ENCODE measurements at places on chromosomes 12 and 14. TPM values are rescaled to one million over a fixed set of nuclear protein-coding genes. Genes with fewer than 3 reads are reported as not detected.

DNA sequence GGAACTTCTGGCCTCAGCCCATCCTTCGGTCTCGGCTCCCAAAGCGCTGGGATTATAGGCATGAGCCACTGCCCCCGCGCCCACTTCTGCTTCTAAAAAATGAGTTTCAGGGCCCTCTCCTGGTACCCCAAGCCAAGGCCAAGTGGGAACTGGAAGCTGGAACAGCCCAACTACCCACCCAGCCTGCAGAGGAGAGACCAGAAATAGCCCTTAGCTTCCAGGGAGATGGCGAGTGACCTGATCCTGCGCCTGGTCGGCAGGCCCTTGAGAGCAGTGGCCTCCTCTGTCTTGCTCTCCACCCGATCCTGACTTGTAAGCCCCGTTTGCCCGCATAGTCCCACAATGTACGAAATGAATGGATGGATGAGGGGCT is 31.2 kb upstream of the PLEKHG6 start:
- H3K27me3 ChIP-seq, result no peaks in the 10 kb centered on the region
- no peak for DNase-seq
- no peaks in the 10 kb centered on the region for H3K36me3 ChIP-seq
- H3K27ac ChIP-seq, result peak overlapping the region; percentile 92
- peak overlapping the region; percentile 61 for H3K4me3 ChIP-seq

DNA sequence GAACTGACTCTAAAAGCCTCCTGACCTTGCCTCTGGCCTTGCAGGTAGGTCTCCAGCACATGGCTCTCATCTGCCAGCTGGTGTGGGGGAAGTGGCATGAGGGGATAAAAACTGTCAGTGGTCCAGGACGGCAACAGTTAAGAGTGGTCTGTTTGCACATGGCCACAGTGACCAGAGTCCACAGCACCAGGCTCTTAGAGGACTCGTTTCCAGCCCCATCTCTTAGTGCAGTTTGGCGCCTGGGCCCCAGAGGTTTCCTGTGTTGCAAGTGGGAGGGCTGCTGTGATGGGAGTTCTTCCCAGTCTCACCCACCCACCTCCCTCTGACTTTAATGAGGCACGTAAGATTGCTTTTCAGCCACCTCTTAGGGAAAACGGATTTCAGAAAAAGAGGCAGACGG is 37.0 kb downstream of the APPL2 start:
- no peaks in the 10 kb centered on the region for H3K4me1 ChIP-seq
- H3K27ac ChIP-seq, result no peak overlapping the region
- no peak overlapping the region for H3K4me3 ChIP-seq
- no peaks in the 10 kb centered on the region for H3K27me3 ChIP-seq

- H3K4me1 ChIP-seq, result no peaks in the 10 kb centered on the region
- H3K27ac ChIP-seq, result no peak overlapping the region
- H3K36me3 ChIP-seq, result no peaks in the 10 kb centered on the region
- H3K27me3 ChIP-seq, result no peaks in the 10 kb centered on the region
Measured at GRCh38 chr14:49194067-49194466, 392.1 kb downstream of the RPS29 start.

GRCh38 chr12:21879312-21879711 is 61.9 kb downstream of the ABCC9 start:
- H3K4me1 ChIP-seq, result peaks cover 16% of the 10 kb centered on the region
- H3K36me3 ChIP-seq, result no peaks in the 10 kb centered on the region
- H3K27me3 ChIP-seq, result no peaks in the 10 kb centered on the region

DNA sequence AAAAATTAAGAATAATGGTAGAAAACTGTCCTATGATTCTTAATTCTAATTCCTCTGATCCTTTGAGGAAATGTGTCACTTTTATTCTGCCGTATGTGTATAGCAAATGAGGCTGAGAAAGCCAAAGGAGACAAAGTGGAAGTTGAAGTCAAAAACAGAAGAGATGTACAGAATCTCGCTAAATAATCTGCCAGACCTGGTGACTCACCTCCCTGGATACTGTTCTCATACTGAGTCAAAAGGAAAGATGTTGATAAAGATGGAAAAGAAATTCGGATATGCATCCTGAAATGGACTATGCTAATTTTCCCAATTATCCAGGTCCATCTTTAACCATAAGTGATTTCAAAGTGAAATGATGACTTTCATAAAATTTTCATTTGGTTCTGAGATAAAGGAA is 92.5 kb downstream of the DUSP6 start:
- H3K27ac ChIP-seq, result no peak overlapping the region
- H3K36me3 ChIP-seq, result no peaks in the 10 kb centered on the region
- no peak overlapping the region for H3K4me3 ChIP-seq
- H3K4me1 ChIP-seq, result no peaks in the 10 kb centered on the region

DNA sequence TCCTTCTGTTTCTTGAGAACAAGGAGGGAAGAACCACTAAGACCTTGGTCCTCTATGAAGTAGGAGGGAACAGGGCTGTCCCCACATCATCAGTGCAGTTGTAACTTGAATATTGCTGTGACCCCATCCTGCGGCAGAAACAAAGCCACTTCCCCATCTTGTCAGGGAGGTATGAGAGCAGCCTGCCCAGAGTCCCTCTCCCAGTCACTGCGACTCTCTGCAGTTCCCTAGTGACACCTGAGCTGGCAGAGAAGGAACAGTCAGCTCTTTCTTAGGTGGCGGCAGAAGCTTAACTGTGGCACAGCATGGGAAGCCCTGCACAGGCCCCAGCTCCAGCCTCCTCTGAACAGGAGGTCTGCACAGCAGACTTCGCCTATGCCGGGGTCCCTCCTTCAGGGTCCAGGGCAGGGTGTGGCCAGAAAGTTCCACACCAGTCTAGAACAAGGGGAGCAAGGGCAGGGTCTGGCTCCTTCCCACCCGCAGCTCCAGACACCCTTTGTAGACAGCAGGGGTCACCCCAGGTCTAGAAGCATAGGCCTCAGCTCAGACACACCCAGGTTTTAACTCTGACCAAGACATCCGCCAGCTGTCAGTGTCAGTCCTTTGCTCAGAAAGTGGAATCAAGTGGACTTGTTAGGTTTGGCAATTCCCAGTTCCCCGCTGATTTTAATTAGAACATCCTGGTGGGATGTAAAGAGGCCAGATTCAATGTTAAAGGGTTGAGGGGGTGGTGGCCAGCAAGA is 36.8 kb downstream of the DEGS2 start:
- no peak for DNase-seq
- no peak overlapping the region for H3K27ac ChIP-seq
- H3K36me3 ChIP-seq, result peaks cover 6% of the 10 kb centered on the region
- H3K4me1 ChIP-seq, result no peaks in the 10 kb centered on the region

DNA sequence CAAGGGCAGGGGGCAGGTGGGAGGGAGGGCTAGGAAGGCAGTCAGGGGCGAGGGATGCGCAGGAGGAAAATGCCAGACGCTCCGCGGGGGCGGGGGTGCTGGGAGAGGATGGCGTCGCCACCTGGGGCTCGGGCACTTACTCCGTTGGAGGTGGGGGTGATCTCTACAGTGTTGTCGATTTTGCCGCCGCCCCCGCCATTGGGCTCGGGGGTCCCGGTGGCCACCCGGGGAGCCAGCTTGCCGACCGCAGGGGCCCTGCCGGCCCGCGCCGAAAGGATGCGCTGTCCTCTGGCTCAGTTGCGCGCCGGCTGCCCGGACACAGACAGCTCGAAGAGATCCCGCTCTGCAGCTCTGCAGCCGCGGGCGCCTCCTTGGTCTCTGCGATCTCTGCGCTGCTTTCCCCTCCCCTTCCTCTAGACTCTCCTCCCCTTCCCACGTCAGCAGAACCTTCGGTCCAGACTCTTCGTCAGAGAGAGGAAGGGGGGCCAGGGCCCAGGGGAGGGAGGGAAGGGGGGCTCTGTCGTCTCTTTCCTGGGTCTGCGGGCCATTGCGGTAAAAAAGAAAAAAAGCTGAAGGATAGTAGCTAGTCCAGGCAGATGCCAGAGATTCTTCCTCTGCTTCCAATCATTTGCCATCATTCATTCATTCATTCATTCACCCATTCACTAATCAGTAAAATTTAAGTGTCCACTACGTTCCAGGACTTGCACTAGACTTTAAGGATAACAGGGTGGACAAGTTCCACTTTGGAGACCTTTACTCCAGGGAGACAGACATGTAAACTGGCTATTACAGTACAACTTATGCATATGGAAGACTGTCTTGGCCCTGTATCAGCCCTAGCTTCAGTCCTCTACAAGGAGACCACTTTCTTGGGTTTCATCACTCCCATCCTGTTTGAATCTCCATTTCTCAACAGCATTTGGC is at the start of gene SLC22A17:
SLC22A17 (minus strand) TSS at position 382 of the 927 bp plus-strand sequence.
- peak within 1 kb of the TSS; percentile 48 for H3K4me3 ChIP-seq
- H3K27me3 ChIP-seq, result peaks cover 4% of the 10 kb centered on the region
- DNase-seq, result peak; percentile 94
- H3K27ac ChIP-seq, result peak within 1 kb of the TSS; percentile 84

Gene P3H3
- total RNA-seq, result 20.6 TPM

- H3K27me3 ChIP-seq, result no peaks in the 10 kb centered on the region
- H3K27ac ChIP-seq, result no peak overlapping the region
- DNase-seq, result no peak
- H3K4me1 ChIP-seq, result peaks cover 6% of the 10 kb centered on the region
- no peak overlapping the region for H3K4me3 ChIP-seq
Measured at GRCh38 chr12:119308708-119309456, 25.6 kb upstream of the CCDC60 start.

GRCh38 chr12:104215638-104216297 is at the start of gene TXNRD1:
TXNRD1 (plus strand) TSS chr12:104215779; CDS start chr12:104215803, 24 bp downstream.
- H3K4me3 ChIP-seq, result peak within 1 kb of the TSS; percentile 65
- DNase-seq, result peak; percentile 92
- H3K36me3 ChIP-seq, result no peaks in the 10 kb centered on the region
- H3K27ac ChIP-seq, result peak within 1 kb of the TSS; percentile 87
- no peaks in the 10 kb centered on the region for H3K27me3 ChIP-seq

DNA sequence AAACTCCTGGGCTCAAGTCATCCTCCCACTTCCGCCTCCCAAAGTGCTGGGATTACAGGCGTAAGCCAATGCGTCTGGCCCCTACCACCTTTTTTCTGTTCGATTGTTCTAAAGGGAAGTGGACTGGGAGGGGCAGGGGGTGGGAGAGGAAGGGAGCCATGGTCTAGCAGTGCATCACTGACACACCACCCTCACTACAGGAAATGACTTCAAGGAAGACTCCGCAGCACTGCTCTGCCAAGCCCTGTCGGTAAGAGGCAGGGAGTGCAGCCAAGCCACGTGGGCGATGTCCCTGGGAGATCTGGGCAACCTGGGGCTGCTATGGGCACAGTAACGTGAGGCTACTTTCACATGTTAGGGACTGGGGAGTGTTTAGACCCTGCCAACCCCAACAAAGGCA is 18.0 kb downstream of the LRRC74A start:
- DNase-seq, result peak; percentile 75
- peak overlapping the region; percentile 5 for H3K27ac ChIP-seq
- H3K4me1 ChIP-seq, result peaks cover 6% of the 10 kb centered on the region
- H3K4me3 ChIP-seq, result no peak overlapping the region
- no peaks in the 10 kb centered on the region for H3K27me3 ChIP-seq

DNA sequence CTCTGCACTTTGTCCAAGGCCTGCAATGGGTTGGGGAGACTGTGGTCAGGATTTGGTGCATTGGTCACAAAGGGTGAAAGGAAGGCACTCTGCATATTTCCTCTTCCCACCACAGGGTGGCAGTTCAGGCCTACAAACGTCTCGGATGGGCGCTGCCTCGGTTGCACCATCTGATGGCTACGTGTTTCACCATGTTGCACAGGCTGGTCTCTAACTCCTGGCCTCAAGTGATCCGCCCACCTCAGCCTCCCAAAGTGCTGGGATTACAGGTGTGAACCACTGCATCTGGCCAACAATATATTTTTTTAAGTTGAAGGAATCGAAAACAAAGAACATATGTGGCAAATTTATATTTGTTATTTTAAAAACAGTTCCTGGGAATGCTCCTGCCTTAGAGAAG is 35.1 kb downstream of the TMBIM6 start:
- H3K27ac ChIP-seq, result no peak overlapping the region
- H3K36me3 ChIP-seq, result no peaks in the 10 kb centered on the region
- no peak overlapping the region for H3K4me3 ChIP-seq
- H3K27me3 ChIP-seq, result no peaks in the 10 kb centered on the region
- peak; percentile 84 for DNase-seq

DNA sequence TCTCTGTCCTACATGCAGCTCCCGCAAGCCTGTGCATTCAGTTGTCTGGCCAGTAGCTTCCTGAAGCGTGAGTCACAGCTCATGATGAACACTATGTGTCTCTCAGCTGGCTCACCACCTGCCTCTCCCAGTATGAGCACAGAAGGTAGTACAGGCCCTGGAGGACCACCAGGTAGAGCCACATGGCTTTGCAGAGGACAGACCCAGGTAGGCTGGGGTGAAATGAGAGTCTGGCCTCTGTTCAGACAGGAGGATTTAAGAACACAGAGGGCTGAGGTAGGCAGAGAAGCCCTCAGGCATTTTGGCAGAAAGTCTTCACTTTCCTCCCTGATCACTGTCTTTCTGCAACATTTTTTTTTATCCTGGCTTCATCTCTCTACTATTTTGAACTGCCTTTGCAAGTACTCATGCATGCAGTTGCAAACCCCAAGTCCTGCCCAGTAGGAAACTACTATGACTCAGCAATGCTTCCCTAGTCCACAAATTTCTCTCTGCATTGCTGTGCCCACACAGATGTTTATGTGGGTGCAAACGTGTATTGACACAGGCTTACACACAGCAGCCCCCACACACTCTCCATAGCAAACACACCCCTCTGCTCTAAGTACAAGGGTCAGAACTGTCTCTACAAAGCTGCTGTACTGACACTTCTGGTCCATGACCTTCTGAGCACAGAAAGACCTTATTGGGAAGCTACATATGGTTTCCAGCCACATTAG is 7.2 kb upstream of the SDR9C7 start:
- H3K4me1 ChIP-seq, result peaks cover 10% of the 10 kb centered on the region
- no peaks in the 10 kb centered on the region for H3K27me3 ChIP-seq
- H3K36me3 ChIP-seq, result no peaks in the 10 kb centered on the region
- no peak overlapping the region for H3K4me3 ChIP-seq
- DNase-seq, result no peak

Gene CLEC6A
- not detected for total RNA-seq

DNA sequence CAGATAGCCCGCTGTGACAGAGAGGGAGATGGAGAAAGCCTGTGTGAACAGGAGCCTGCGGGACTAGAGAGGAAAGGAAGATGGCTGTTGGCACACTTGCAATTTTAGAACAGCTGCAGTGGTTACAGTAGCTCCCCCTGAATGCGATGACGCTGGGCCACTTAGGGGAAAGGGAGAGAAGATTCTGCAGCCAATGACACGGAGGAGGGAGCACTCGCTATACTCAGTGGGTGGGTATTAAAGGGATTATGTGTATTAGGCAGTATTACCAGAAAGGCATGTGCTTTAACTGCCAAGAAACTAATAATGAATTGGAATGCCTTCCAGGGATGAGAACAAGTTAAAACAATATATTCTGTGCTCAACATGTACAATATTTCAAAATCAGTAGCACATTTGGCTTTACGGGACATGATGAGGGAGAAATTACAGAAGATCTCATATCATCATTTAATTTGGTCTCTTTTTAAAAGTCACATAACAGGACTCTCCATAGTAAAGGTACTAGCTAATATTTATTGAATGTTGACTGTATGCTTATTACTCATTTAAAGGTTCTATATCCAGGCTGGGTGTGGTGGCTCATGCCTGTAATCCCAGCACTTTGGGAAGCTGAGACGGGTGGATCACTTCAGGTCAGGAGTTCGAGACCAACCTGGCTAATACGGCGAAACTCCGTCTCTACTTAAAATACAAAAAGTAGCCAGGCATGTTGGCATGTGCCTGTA is 35.9 kb upstream of the FOS start:
- H3K27me3 ChIP-seq, result no peaks in the 10 kb centered on the region
- no peak overlapping the region for H3K4me3 ChIP-seq
- H3K36me3 ChIP-seq, result no peaks in the 10 kb centered on the region
- no peak overlapping the region for H3K27ac ChIP-seq
- no peak for DNase-seq
- peaks cover 32% of the 10 kb centered on the region for H3K4me1 ChIP-seq
